ENCODE measurements at places on chromosomes 3 and 15.
A peak's percentile ranks its signal among the peaks of the same experiment; 100 is the strongest.

- no peak for DNase-seq
Measured at GRCh38 chr15:40911141-40911540, 16.9 kb downstream of the VPS18 start.

DNA sequence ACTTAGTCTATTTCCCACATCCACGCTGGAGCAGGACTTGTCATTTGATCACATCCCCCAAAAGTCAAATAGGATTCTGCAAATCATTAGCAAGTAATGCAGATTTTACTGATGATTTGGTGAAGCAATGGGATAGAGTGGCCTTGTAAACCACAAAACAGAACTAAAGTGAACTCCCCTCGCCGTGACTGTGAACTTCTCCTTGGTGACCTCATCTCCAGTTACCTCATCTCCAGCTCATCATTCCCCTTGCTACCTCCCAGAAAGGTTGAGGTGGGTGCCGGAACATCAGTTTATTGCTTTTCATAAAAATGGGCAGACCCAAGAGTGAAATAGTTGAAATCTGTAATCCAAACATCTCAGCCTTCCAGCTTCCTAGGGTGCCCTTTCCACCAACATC lies 36.7 kb upstream of the ADPGK start:
- no peak for DNase-seq

DNA sequence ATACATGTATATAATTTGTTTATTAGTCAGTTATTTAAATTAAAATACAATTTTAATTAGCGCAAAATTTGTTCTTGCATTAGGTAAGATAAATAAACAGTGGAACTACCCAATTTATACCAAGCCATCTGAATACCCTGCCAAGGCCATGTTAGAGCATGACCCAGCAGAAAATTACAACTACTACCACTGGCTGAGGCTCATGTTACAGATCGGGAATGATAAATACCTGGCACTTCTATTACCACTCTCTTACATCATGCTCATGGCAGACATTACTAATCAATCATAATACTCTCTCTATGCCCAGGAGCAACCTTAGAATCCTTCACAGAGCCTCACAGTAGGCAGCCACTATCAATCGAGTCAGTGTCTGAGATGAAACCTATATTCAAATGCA lies 21.2 kb upstream of the LMOD3 start:
- DNase-seq = peak; percentile 56

- DNase-seq = no peak
Measured at GRCh38 chr15:44366971-44367370, 60.5 kb upstream of the CTDSPL2 start.

- DNase-seq = no peak
Measured at GRCh38 chr3:156586905-156587759, 32.2 kb upstream of the SSR3 start.

DNA sequence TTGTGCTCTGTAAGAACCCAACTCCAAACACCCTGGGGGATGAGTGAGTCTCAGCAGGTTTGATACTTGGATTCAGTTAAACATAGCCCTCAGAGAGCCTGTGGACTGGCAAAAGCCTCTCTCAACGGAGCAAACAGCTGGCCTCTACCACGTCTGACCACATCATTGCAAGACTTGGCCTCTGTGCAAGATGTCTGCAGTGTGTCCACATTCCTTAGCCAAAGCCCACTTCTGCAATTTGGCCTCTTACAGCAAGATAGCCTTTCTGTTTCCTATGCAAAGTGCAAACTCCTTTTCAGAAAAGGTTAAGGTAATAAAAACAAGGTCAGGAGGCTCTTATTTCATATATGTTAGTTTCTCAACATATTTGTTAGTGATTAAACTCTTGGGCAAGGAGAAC lies 27.9 kb downstream of the FBN1 start:
- DNase-seq = no peak

DNA sequence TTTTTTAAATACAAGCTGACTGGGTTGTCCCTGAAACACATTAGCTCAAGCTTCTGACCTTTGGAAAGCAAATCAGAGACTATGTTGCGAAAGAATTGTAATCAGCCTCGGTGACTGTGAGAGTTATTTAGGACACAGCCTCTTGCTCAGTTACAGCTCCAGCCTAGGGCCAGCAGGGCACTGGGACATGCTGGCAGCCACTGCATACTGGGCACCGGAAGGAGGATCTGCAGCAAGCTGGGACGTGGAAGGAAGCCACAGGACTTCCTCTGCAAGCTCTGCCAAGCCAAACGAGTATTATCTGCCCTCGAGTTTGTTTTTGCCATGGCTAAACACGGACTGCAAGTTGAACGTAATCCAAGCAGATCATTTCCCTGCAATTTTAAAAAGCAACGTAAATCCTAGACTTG lies 24.4 kb upstream of the COPG1 start:
- peak; percentile 39 for DNase-seq

DNA sequence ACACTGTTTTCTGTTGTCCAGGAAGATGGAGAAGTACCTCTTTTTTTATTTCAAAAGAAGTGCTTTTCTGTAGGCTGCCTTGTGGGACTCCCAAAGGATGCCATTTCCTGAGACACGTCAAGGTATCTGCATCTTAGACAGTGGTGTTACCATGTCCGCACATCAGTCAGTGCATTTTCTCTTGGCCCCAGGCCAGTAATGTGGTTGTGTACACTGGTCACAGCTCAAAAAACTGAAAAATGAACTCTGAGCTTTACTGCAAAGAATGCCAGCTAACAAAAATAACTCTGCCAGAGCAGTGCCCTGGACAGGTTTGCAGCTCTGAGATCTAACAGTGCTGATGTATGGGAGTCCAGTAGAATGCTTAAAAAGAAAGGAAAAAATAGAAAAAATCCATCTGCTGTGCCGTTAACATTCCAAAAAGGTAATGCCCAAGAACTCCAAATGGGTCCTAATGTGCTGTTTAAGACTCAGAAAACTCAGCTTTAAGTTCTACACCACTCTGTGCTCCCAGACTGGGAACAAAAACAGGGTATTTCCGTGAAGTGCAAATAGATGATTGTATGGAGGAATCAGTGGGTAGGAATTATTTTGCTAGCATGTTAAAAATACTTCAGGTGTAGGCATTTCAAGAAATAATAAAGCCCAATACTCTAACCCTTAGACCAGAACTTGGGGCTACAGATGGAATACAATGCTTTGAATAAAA lies 315.9 kb downstream of the FEZF2 start:
- no peak for DNase-seq

- no peak for DNase-seq
Measured at GRCh38 chr3:113565555-113565954, 33.2 kb downstream of the SIDT1 start.

GRCh38 chr3:187210545-187211327 lies 13.4 kb downstream of the RTP1 start:
- no peak for DNase-seq

- DNase-seq = peak; percentile 89
Measured at GRCh38 chr3:49171119-49171774, at the start of gene KLHDC8B. Gene KLHDC8B, plus strand, starts transcription at chr3:49171598. Its CDS starts 1,172 bp downstream, at chr3:49172770.

DNA sequence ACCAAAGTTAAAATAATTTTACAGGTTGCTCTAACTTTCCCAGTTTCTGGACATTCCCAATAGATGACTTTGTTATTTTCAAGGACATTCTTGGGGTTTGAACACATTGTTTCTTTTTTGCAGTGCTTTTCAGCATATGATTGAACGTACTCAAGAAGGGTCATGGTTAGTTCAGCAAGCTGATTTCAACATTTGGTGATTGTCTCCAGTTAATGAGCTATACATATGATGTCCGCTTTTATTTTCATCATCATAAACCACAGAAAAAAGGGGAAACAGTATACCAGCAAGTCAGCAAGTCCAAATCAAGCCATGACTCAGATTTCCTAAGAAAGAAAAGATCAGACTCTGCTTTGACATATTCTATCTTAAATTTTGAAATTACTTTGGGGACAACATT lies 69.4 kb downstream of the B3GALNT1 start:
- no peak for DNase-seq

DNA sequence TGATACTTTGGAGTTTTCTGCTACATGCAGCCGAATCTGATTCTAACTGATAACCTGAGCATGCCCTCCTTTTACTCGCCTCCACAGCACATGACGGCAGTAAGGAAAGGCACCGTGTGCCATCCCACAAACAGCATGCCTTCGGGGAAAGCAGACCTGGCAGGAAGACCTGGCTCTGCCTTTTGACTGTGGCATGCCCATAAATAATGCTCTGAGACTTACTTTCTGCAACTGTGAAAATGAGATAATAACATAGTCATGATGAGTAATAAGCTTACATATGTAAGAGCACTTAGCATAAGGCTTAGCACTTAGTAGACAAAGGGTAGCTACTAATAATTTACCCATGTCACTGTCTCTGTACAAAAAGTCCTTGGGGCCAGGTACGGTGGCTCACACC lies 32.9 kb downstream of the MTHFS start:
- no peak for DNase-seq

GRCh38 chr3:98529856-98530459 lies 1.8 kb upstream of the GPR15 start:
- DNase-seq = no peak

- DNase-seq = no peak
Measured at GRCh38 chr3:50156549-50157493, 1.7 kb downstream of the SEMA3F start.

- peak; percentile 30 for DNase-seq
Measured at GRCh38 chr3:6799264-6799915, 61.5 kb upstream of the GRM7 start.

DNA sequence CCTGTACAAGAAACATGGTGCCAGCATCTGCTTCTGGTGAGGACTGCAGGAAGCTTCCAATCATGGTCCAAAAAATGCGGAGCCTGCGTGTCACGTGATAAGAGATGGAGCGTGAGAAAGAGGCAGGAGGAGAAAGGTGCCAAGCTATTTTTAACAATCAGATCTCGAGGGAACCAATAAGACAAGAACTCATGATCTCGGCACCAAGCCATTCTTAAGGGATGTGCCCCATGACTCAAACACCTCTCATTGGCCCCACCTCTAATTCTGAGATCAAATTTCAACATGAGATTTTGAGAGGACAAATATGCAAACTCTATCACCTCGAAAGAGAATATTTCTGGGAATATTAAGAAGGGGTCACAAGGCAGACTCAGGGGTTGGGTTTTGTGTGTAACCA lies 107.2 kb downstream of the PYDC2 start:
- DNase-seq = no peak

DNA sequence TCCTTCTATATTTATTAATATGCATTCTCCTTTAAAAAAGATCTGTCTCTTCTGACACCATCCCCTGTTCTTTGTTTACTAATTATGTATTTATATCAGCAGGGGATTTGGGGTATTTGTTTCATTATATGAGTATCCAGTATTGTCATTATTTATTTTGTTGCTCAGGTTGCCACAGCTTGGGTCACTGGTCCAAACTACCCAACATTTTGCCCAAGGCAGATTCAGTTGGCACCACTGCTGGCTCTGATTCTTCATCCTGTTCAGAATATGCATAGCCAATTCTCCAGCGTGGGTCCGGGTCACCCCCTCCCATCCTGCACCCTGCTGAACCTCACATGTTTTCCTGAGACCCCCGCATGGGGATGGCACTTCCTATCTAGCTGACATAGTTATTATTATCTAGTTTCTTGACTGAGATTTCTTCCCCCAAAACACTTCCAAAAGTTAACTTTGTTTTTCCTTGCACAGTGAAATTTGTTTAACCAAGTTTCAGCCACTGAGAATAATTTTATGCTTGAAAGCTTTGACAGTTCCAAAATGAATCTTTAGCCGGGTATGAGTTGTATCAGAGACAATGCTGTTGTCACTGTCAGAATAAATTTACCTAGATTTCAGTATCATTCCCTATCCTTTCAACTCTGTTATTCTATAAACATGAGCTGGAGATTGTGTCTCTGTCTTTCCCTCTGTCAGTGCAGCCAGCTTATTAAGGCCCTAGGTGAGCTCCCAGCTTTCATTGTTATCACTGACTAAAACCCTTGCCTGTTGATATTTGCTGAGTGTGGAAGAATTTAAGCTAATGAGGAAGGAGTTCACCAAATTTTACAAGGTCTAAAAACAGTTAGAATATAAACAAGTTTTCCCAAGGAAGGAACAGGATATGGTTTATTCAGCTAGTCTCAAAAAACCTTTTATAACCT lies 70.3 kb downstream of the TGFBR2 start:
- no peak for DNase-seq

DNA sequence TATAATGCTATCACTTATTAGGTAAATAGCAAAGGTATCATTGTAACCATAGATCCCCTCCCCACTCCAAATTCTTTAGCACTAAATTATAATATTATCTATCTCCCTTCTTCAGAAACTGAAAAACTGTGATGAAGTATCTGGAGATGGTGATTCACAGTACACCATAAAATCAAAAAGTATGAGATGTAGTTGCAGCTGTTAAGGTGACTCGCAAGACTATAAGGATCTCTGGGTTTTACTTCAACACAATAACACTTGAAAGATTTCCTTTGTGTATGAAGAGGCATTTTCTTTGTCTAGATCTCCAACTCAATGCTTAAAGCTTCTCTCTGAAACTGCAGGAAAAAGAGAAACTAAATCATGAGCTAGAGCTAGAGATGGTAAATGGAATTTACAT lies 46.9 kb downstream of the IFT57 start:
- DNase-seq = no peak

DNA sequence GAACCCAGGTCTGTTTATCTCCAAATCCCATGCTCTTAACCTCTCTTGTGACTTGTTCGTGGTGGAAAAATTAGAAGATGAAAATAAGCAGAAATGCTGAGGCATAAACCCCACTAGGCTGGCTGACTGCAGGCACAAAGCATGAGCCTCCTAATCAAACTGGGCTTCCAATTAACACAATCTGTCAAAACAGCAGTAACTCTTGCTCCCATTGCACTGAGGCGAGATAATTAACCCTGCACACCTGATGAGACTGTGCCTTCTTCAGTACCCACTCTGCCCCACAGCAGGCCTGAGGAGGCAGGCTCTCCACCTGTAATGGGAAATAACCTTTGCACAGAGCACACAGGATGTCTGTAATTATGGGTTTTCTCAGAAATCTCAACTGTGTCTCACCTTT lies 284.4 kb upstream of the WNT5A start:
- DNase-seq = no peak

DNA sequence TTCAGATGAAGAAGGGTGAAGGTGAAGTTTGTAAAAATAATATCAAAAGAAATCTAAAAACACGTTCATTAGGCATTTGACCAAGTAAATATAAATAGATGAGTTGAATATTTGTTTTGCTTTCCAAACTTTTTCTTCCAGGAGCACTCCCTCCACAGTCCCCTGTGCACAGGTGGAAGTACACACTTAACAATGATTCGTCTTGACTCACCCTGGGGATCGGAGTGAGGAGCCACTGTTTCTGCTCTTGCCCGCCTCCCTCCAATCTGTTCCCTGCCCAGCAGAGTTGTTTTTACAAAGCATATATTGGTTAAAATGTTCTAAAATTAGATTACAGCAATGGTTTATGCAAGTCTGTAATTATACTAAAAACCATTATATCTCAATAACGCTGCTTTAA lies 175.1 kb downstream of the PTPRG start:
- DNase-seq = no peak

GRCh38 chr15:67781907-67782690 lies 43.2 kb upstream of the SKOR1 start:
- no peak for DNase-seq

- DNase-seq = no peak
Measured at GRCh38 chr15:96395687-96396086, 65.2 kb downstream of the NR2F2 start.
